Brain (organoid and tissue), 16 donors: ENCODE measurements at places on chromosomes 5 and 9.
A peak's percentile ranks its signal among the peaks of the same experiment; 100 is the strongest.

DNA sequence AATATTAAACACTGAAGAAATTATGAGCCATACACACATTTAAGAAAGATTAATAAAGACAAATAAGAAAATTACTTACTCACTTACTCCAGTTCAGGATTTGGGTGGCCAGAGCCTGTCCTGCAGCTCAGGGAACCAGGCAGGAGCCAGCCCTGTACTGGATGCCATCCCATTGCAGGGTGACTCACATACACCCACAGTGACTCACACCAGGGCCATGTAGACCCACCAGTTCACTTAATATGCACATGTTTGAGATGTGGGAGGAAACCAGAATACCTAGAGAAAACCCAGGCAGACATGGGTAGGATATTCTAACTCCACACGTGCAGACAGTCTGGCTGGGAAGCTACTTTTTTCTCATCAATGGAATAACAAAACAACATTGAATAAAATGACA, 49.6 kb upstream of the ADRB2 start:
- no peak for DNase-seq

GRCh38 chr9:36888551-36888950, 145.5 kb downstream of the PAX5 start:
- DNase-seq: no peak

GRCh38 chr9:112755675-112756074, 5.1 kb downstream of the SNX30 start:
- DNase-seq: no peak

DNA sequence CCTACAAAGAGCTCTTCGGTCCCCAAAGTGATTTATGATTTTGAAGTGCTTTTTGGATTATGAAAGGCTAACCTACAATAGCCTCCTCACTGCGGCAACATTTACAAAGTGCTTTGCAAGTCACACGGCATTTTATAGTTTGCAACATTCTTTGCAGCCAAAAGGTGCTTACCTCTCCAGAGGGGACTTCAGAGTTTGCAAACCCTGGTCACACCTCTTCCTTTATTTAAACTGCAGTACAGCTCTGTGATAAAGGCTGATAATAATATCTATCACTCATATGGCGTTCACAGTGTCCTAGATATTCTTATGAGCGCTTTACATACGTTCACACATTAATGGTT, 20.0 kb upstream of the CRB2 start:
- DNase-seq: no peak

- DNase-seq: no peak
Observed at GRCh38 chr9:34276772-34277171, 52.3 kb downstream of the KIF24 start.

- peak; percentile 79 for DNase-seq
Observed at GRCh38 chr9:99140685-99141314, 35.9 kb downstream of the TGFBR1 start.

DNA sequence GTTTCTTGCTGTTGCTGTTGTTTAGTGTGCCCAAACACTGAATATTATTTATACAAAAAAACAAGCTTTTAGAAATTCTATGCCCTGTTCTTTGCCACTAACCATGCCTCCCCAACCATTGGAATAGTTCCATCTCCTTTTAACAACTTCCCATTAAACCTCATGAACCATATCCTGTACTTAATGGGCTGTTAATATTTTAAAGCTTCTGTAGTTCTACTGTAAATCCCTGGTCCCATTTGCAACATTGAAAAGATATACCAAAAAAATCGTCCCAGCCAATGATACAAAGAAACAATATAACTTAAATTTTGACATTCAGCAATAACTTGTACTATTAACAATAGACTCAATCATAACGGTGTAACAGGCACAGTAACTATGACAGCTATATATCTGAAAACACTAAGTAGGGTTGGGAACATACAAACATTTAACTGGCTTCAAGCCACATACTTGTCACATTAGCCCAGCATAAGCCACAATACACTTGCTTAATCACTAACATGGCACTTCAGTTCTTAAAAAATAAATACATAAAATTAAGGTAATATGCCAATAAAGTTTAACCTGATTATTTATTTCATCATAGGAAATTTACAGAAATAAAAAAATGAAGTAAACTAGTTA, 86.1 kb downstream of the ADAMTS6 start:
- DNase-seq: no peak

GRCh38 chr9:91421971-91422757, 1.5 kb downstream of the NFIL3 start:
- DNase-seq: peak; percentile 70
